ENCODE measurements at places on chromosomes 4 and X.
A peak's percentile ranks its signal among the peaks of the same experiment; 100 is the strongest.

- DNase-seq = no peak
Measured at GRCh38 chrX:109351557-109351956, 130.3 kb downstream of the GUCY2F start.

DNA sequence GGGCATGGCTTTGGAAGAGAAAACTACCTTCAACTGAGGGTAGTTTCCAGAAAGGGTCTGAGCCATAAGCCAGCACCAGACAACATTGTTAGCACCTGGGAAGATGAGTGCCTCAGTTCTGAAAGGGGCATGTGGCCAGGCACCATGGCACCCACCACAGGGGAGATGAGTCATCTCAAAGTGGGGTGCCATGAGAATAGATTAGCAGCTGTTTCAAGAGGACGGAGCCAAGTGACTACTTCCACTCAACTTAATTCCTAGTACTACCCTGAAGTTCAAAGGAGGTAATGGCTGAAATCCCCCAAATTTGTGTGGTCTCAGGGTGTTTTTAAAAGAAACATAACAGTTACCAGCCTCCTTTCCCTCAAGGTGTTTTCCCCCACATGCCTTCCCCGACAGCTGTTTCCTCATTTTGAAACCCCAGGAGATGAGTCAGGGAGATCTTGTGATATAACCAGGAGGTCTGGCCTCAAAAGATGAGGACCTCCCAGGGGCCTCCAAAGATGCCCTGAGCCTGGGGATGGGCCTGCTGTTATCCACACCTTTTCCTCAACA lies 27.8 kb upstream of the FTHL17 start:
- no peak for DNase-seq

- DNase-seq = no peak
Measured at GRCh38 chrX:153423652-153424051, 12.4 kb downstream of the ZFP92 start.

- no peak for DNase-seq
Measured at GRCh38 chr4:2361366-2362265, 56.8 kb downstream of the ZFYVE28 start.

GRCh38 chrX:53195401-53195800 lies 29.6 kb downstream of the KDM5C start:
- no peak for DNase-seq

DNA sequence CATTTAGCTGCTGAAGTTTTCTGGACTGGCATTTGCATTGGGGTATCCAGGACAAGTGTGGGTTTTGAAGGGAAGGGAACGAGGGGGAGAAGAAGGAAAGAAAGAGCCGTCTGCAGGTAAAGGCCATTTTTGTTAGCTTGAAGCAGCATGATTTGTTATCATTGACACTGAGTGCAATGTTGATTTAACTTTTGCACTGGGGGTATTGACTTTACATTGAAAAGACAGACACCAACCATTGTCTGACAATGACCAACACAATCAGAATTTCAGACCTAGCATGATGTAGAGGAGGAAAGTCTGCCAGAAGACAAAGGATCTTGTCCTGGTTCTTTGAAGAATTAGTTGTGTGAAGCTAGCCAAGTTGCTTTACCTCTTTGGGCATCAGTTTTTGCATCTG lies 39.6 kb upstream of the IGFBP7 start:
- DNase-seq = no peak

DNA sequence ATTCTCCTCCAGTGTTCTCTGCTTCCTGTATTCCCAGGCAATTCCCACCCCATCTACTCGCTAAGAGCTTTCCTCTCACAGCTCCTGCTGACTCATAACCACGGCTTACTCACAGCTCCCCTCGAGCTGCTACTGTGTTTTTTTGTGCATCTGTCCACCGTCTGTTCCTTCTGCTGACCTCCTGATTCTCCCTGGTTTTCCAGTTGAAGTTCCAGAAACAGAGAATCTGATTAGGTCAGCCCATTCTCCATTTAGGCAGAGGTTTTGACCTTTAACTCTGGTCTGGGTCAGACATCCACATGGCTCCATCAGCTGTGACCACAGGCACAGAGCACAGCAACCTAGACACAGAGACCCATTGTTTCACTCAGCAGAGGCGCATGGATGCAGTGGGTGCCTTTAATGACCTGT lies 5.5 kb upstream of the SMIM20 start:
- no peak for DNase-seq

DNA sequence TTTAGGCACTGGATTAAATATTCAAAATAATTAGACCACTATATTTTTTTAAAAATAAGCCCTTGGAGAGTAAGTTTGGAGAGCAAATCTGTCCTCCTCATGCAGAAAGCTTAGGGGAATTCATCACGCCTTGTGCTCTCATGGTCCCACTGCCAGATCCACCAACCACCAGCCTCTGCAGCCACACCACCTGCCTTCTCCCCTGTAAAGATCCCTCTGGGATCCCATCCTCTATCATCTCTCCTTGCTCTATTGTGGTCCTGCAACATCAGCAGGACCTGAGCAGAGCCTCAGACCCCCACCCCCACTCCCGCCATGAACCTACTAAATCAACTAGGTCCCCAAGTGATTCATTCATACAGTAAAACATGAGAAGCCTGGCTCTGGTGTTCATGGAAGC lies 482.6 kb upstream of the GALNT7 start:
- DNase-seq = no peak

GRCh38 chr4:16516796-16517439 lies 290.6 kb upstream of the TAPT1 start:
- DNase-seq = peak; percentile 49

DNA sequence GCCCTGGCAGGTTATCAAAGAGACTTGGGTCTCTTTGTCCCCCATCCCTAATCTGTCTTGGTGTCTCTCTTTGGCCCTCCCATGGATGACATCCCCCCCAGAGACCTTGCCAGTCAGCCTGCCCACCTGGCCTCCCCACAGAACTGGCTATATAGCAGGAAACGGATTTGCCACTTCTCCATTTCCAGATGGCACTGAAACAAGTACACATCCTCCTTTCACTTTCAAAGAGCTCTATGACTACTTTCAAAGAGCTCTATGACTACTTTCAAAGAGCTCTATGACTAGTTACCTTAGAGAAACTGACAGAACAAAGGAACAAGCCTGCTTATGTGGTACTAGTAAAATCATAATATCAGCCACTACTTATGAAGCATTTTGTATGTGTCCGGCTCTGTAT lies 175.3 kb downstream of the MAML3 start:
- DNase-seq = no peak

- DNase-seq = no peak
Measured at GRCh38 chr4:125985856-125986255, 671.1 kb downstream of the FAT4 start.

- no peak for DNase-seq
Measured at GRCh38 chr4:25330905-25331808, 18.6 kb downstream of the ZCCHC4 start.

- no peak for DNase-seq
Measured at GRCh38 chr4:168739886-168740285, 243.0 kb downstream of the PALLD start.

GRCh38 chrX:63330681-63331080 lies 20.5 kb downstream of the SPIN4 start:
- no peak for DNase-seq

DNA sequence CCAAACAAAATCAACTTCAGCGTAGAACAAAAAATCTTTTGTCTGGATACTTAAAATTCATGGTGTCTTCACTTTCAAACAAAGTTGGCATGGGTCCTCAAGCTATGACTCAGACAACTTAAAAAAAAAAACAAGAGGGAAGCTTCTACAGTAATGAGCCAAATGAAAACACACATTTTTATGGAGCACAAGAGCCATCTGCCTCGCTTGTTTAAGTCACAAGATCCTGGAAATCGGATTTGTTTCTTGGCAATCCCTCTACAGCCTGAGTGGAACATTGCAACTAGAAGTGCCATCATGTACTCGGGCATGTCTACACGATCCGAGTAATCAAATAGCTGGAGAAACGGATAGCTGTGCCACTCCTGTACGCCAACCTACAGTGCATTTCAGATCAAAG lies 22.6 kb downstream of the LAMP2 start:
- DNase-seq = peak; percentile 3

DNA sequence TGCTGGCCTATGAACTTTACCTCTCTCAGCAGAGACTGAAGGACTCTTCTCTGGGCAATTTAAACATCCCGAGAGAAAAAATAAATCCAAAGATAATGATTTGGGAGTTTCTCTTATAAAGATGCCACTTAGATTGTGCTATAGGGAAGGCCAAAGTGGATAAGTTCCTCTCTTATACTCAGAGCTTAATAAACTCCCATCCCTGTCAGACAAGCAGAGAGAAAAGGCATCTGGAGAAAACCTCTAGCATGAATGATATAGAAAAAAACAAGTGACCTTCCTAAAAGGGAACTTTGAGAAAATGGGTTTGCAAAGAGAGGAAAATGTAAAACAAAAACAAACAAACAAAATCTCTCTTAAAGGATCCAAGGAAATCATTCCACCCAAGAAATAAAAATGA lies 199.4 kb downstream of the PALLD start:
- DNase-seq = no peak

DNA sequence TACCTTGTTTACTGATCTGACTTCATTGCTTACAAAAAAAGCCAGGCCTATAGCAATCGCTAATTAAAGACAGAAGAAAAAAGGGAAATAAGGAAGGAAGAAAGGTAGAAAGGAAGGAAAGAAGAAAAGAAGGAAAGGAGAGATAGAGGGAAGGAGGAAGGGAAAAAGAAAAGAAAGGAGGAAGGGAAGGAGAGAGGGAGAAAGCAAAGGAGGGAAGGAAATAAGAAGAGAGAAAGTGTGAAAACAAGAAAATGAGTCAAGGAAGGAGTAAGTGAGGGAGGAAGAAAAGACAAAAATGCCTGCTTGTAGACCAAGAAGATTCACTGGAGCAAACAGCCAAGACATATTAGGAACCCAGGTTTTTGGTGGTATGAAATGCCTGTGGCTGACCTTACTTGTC lies 57.0 kb upstream of the MAGEB16 start:
- no peak for DNase-seq

- DNase-seq = no peak
Measured at GRCh38 chr4:140223056-140223810, 69.2 kb upstream of the MAML3 start.

DNA sequence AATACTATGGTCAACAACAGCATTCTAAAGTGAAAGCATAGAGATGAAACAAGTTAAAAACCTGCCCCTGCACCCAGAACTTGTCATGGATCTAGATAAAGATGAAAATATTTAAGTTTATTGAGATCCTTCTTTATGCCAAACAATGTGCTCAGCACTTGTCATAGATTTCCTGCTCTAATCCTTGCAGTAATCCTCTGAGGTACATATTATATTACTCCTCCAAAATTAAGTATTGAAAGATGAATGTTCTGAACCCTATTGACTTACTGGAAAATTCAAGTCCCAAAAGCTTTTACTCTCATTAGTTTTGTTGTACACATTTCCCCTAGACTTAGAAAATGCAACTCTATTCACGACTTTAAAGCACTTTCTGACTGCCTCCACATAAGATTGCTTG lies 35.6 kb downstream of the CAMK2D start:
- DNase-seq = no peak

GRCh38 chr4:155391932-155392331 lies 15.2 kb upstream of the MAP9 start:
- no peak for DNase-seq

DNA sequence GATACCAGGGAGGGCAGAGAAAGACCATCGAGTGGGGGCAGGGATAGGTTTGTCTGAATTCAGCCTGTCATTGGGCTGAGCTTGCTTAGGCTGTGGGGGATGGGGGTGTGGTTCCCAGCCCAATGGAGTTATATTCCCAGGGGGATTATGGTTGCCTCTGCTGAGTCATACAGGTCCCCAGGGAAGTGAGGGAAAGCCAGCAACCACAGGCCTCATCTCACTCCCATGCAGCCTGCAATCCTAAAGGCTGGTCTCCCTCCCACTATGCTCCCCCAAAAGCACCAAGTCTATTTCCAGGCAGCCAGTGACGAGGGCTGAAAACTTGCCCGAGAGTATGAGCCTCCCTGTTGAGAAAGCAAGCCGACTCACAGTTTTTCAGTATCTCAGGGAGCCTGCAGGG lies 39.3 kb downstream of the AFM start:
- no peak for DNase-seq

DNA sequence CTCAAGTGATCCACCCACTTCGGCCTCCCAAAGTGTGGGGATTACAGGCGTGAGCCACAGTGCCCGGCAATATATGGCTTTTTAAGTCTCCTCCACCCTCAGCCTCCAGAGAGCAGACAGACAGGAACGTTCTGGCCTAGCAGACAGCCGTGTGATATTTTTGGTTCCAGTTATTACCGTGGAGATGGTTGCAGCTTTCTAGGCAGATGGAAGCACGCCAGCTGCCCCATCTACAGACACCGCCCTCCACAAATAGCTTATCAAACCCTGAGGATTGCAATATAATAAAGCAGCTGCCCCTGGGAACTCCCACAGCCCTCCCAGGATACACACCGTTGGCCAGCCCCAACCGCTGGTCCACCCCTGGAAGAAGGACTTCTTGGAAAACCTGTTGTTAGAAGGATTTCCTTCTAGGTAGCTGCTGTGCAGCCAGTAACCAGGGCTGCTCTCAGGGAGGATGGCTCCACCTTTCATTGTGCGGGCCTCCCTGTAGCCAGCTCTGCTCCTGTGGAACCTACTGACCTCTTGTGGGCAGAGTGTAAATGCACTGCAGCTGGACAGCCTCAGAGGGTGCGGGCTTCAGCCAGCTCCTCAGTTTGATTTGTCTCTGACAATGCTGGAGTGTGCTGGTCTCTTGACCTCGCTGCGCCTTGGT lies 44.0 kb downstream of the SLC25A5 start:
- peak; percentile 20 for DNase-seq

GRCh38 chrX:110531873-110532580 lies 173.4 kb downstream of the RTL9 start:
- DNase-seq = no peak

- no peak for DNase-seq
Measured at GRCh38 chr4:15569746-15570145, 85.4 kb downstream of the FBXL5 start.

DNA sequence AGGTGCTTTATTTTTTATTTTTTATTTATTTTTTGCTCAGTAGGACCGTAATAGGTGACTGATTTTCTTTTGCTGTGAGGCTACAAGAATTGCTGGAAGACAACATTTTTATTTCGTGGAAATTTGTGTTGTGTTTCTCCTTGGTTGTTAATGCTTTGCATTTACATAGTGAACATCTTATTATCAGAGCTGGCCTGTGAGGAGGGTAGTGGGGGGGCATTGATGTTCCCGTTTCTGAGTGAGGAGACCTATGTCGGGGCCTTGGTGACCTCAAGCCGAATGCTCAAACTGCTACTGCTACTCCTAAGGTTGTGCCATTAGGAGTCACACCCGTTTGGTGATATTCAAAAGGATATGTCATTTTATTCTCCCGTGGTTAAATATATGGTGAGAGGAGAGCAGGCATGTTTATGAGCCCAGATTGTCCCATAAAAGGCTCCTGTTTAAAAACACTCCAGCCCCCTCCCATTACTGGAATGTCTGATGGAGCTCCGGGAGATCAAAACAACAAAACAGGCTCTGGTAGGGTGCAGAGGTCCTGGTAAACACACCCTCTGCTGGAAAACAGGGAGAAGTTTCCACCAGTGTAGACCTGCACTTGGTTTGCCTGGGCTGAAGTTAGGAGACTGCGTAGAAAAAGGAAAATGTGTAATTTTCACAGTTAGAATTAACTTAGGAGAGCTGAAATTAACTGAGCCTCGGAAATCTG lies 5.6 kb downstream of the PDGFRA start:
- DNase-seq = no peak

Data from amygdala (tissue), 56 donors.